T-helper 17 cell (primary cell): ENCODE measurements at places on chromosomes 3 and 15. TPM values are rescaled to one million over a fixed set of nuclear protein-coding genes. Genes with fewer than 3 reads are reported as not detected.

DNA sequence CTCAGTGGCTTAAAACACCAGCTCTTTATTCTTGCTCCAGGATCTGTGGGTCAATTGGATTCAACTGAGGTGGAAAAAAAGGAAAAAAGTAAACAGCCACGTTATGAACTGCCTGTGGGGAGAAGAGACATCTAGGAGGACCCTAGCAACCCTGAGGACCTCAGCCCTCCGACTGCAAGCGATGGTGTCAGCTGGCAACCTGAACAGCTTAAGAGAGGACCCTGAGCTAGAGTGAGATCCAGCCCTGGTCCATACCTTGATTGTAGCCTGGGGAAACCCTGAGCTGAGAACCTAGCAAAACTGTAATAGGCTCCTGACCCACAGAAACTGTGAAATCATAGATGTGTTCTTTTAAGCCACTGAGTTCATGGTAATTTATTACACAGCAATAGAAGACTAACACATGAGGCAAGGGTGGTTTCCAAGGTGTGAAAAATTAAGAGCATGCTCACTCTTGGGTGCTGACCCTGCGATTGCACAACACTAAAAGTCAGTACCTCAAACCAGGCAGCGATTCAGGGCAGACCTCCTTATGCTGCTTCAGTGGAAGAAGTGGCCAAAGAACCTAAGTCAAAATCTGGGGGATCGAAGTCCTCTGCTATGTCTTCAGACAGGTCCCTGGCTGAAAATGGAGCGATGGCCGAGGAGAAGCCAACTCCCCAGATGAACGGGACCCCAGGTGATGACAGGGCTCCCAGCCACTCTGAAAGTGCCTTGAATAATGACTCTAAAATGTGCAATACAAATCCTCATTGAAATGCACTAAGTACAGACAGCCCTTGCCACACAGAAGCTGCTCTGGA, 57.7 kb downstream of the GASK1A start:
- no peak for DNase-seq

- no peak for DNase-seq
Measured at GRCh38 chr15:41291065-41291631, 41.2 kb downstream of the OIP5 start.

GRCh38 chr3:72265256-72266015, 480.5 kb upstream of the PROK2 start:
- DNase-seq: no peak

DNA sequence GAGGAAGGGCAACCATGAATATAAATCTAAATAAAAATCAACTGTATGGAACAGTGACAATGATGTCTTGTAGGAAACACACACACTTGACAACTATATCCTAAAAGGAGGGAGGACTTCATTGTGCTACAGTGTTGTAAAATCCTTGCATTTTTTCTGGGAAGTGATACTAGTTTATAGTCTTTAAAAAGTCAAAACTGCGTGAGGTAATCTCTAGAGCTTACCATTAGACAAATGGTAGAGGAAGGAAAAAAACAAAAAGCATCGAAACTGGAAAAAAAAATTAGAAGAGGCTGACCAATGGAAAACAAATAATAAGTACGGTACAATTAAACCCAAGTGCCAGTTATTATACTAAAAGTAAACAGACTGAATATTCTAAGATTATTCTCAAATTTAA, 38.7 kb downstream of the CHSY1 start:
- DNase-seq: no peak

- DNase-seq: no peak
Measured at GRCh38 chr3:184156522-184156955, 1.4 kb downstream of the DVL3 start.

DNA sequence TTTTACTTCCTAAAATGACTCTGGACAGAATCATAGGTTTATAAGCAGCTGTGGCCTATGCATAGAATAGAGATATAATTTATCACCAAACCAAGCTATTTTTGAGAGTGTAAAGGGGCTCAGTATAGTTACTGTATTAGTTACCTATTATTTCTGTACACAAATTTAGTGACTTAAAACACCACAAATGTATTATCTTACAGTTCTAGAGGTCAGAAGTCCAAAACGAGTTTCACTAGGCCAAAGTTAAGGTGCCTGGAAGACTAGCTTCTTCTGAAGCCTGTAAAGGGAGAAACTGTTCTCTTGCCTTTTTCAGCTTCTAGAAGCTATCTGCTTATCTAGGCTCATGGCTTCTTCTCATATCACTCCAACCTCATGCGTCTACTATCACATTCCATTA, 30.1 kb downstream of the CCDC54 start:
- DNase-seq: no peak

- no peak for DNase-seq
Measured at GRCh38 chr3:113754494-113755159, 7.8 kb downstream of the ATP6V1A start.

- DNase-seq: no peak
Measured at GRCh38 chr15:37638116-37638515, 296.3 kb upstream of the TMCO5A start.

- DNase-seq: peak; percentile 49
Measured at GRCh38 chr3:179323197-179324110, 623 bp downstream of the ZNF639 start.

GRCh38 chr3:129794311-129795185, 99.0 kb downstream of the TMCC1 start:
- no peak for DNase-seq

DNA sequence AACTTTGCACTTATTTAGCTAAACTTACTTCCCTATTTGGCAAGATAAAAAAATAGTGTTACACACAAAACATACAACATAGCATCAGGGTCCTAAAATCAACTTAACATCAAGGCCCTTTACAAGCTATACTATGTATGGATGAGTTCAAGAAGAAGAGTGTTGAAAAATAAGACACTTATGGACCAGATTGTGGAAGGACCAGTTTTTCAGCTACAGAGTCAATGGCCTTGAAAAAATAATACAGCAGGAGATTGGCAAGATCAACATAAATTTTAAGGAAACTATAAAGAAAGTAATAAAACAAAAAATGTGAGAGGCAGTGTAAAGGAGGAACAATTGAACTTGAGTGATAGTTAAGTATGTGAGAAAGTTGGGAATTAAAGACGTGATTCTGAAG, 66.3 kb upstream of the BBX start:
- no peak for DNase-seq

DNA sequence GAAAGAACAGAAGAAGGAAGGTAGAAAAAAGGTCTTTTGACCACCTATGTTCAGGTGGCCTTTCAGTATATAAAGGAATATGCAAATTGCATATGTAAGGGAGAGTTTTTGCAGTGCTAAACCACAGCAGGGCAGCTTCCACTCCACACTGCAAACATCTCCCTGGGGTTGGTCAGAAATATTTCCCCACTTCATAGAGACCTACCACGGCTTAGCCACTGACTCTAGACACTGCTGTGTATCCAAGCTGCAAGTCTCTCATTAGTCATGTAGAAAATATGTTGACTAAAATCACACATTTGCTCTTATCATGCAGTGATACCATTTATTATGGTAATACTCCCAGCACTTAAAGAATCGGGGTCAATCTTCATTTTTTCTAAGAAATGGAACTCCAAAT, 214.9 kb upstream of the NR2F2 start:
- DNase-seq: no peak

DNA sequence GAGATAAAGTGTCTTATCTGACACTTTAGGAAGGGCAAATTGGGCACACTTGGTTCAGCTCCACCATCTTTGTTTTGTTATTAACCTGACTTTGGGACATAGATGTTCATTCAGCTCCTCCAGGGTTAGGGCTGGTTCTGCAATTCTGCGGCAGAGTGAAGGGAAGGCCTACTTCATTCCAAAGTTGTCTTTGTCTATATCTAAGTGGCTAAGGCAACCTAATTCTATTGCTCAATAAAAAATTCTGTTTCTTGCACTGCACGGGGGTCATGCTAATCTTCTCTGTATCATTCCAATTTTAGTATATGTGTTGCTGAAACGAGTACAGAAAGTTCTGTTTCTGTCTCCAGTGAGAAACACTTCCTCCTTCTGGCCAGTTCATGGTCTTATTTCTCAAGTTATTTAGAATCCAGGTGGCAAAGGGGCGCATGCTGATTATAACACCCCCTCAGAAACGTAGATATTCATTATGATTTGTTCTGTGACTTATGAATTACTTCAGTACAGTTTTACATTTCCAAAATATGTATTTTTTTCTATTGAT, 53.5 kb downstream of the PFN2 start:
- no peak for DNase-seq

- no peak for DNase-seq
Measured at GRCh38 chr3:120470870-120471269, 20.1 kb upstream of the FSTL1 start.

- no peak for DNase-seq
Measured at GRCh38 chr3:12509466-12509865, 25.2 kb downstream of the TSEN2 start.

GRCh38 chr15:43975770-43976169, 149.0 kb downstream of the WDR76 start:
- no peak for DNase-seq

DNA sequence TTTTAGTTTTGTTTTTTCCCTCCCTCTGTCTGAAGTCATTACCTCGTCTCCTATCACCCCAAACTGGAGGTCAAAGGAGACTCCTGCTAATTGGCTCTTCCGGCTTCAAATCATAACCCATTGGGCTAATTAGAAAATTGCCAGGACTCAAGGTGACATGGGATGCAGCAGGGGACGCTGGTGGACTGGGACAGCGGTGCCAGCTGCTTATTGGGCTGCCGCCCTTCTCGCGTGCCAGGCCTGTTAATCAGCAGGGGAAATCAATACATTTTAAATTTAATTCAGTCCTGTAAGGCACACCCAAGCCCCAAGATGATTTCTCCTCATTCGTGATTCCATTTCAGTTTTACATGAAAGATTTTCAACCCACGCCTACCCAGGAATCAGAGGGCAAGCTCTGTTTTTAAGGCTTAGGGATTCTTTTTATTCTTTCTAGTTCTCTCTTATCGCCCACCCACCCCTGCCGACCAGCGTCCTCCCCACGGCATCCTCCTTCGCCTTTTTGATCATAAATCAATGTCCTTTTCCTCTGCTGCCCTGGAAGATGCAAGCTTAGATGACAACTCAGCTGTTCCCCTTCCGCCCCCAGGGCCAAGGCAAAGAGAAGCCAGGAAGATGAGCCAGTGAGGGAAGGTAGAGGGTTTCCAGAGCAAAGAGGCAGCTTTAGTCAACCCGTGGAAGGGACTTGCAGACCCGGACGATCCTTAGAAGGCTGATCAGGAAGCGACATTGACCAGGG, 329.6 kb downstream of the UACA start:
- DNase-seq: no peak

DNA sequence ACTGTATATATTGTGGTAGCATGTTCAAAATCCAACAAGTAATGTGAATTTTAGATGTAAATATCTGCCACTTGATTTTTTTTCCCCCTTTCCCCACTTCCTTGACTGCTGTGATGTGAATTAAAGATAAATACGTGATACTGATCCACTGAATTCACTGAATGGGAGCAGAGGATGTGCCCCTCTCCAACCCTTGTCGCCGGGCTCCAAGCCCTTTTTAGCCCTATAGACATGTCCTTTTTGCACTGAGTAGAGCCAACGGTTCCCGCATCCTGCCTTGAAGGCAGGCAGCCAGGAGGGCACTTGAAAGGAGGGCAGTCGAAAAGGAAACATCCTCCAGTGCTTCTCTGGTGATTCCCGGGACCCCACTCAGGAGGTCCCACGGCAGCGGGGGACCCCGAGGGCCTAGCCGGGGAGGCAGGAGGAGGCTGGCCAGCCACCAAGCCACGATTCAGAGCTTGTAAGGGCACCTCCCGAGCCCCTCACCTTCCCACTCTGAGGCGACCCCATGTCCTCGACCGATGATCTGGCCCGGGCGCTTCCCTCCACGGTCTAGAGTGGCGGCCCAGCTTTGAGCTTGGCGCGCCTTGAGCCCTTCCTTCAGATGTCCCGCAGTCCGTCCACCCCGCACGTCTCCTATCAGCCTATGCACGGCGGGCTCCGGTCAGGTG, 901 bp upstream of the MANF start:
- no peak for DNase-seq

DNA sequence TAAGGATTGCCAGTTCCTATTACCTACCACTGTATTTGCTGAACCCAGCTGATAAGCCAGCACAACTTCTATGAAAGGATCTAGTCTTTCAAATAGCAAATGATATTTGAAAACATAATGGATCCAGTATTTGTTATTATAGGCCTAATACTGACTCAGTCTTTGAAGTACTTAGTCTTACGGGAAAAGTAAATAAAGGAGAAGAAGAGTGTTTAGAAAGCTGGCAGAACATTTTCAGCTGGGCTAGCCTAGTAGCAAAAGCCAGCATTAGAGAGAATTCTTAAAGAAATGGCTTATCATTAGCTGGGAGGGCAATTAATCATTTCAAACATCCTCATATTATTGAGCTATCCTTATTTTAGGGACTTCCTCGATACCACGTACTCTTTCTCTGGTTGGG, 101.4 kb upstream of the GOLIM4 start:
- DNase-seq: no peak

- no peak for DNase-seq
Measured at GRCh38 chr3:24951180-24951579, 456.5 kb upstream of the THRB start.

DNA sequence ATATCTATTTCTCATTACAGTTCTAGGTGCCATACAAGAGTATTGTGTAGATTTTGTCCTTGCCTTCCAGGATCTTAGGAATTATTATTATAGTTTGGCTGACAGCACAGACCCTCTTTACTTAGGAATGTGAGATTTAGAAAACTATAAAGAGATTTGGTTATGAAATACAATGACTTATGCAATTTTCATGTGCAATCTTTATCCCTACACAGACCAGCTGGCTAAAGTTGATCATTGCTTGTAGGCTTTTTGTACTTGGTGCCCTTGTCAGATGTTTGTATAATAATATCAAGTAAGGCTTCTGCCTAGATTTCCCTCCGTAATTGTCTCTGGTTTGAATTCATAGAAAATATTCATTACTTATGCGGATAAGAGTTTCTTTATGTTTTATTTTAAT, 174.5 kb upstream of the GAP43 start:
- no peak for DNase-seq

- DNase-seq: no peak
Measured at GRCh38 chr3:116833202-116833601, 123.6 kb downstream of the TUSC7 start.

The CD96 gene
- total RNA-seq: 190 TPM

The BTLA gene
- total RNA-seq: 16.0 TPM

The GOLGA8G gene
- total RNA-seq: not detected

The SPINT1 gene
- total RNA-seq: 2.5 TPM

The DCUN1D1 gene
- 32.7 TPM for total RNA-seq

The ASB14 gene
- not detected for total RNA-seq

The BCL2A1 gene
- 27.0 TPM for total RNA-seq

The LRRC31 gene
- not detected for total RNA-seq

The CPN2 gene
- not detected for total RNA-seq

The PLA2G4D gene
- not detected for total RNA-seq

The MKRN2OS gene
- total RNA-seq: not detected

The SNX22 gene
- 0.42 TPM for total RNA-seq

The PBRM1 gene
- 70.8 TPM for total RNA-seq

The GPR87 gene
- not detected for total RNA-seq

The EAF2 gene
- 5.5 TPM for total RNA-seq
